ENCODE measurements at places on chromosomes 3 and 15.

DNA sequence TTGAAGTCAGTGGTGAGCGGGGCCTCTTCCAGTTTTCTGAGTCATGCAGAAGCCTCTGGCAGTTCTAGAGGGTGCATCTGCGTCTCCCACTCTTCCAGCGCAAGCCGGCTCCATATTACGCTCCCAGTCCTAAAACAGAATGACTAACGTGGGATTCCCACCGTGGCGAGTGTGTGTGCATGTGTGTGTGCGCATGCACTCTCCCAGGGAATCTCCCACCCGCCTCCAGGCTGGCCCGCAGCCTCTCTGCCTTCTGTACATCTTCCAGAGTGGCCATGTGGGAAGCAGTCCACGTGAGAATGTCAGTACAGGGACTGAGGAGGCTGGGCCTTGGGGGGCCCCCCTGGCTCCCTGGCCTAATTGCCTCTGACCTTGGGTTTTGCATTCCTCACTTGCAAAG is 87.7 kb downstream of the LSM3 start:
- no peak for DNase-seq

- no peak for DNase-seq
Measured at GRCh38 chr15:46502667-46503066, 867.8 kb downstream of the SQOR start.

GRCh38 chr15:51160484-51160883 is 65.8 kb upstream of the TNFAIP8L3 start:
- DNase-seq, result no peak

DNA sequence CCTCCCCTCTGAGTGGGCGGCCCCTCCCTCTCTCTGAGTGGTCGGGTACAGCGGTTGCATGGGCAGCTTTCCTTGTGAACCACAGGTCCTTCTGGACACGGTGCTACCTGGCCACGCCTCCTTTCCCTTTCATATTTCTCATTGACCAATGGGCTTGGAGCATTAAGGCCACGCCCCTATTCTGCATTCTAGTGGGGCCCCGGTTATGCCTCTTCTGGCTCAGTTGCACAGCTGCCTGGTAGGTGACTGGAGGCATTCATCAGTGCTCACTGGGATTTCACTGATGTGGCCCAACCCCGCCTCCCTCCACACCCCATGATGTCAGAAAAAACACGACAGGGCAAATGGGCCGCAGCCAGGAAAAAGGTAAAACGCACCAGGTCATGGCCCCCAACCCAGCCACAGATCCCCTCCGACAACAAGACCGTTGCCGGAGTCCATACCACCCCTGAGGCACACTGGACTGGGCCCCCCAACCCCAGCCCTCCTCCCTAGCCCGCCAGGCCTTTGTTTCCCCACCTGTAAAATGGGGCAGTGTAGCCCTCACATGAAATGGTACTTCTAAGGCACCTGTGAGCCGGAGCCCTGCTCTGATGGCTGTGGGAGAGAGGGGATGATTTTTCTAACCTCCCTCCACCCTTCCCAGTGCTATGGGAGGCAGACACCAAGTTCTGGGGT is 26.3 kb downstream of the NGRN start:
- peak; percentile 49 for DNase-seq

DNA sequence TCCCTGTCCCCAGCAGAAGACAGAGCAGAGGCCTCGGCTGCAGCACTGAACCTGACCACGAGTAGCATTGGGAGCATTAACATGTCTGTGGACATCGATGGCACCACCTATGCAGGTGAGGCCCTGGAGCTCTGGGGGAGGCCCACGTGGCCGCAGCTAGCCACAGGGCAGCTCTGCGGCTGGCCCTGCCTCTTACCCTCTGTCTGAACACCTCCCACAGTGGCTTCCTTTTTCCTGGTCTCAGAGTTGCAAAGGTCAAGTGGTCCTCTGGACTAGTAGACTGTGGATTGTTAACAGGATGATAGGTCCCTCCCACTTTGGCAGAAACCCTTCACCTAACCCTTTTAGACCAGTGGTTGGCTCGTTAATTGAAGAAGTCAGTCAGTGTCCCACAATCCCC is 22.5 kb upstream of the CLK3 start:
- no peak for DNase-seq

DNA sequence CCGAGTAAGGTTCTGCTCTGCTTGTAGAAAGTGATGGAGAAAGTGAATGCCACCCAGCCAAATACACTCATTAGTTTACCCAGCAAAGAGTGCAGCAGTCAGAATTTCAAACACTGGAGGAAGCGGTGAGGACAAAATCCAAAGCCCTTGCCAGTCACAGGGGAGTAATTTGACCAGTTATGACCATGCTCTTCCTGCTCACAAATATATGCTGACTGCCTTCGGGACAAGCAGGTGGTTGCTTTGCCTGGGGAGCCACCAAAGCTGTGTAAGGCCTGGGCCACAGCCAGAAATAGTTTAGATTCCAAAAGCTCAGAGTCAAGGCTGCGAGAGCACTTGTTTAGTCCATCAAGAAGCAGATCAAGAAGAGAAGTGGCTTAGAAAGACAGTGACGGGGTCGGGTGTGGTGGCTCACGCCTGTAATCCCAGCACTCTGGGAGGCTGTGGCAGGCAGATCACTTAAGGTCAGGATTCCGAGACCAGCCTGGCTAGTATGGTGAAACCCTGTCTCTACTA is 51.0 kb upstream of the ATP13A3 start:
- no peak for DNase-seq

Measured in H9 (cell line).